NCI-H2081 treated with DMSO at 0.1 percent for 48 hours (cell line): ENCODE measurements at places on chromosomes 16 and 17.

- no peak for DNase-seq
Measured at GRCh38 chr16:4775005-4775404, 8.0 kb upstream of the ZNF500 start.

DNA sequence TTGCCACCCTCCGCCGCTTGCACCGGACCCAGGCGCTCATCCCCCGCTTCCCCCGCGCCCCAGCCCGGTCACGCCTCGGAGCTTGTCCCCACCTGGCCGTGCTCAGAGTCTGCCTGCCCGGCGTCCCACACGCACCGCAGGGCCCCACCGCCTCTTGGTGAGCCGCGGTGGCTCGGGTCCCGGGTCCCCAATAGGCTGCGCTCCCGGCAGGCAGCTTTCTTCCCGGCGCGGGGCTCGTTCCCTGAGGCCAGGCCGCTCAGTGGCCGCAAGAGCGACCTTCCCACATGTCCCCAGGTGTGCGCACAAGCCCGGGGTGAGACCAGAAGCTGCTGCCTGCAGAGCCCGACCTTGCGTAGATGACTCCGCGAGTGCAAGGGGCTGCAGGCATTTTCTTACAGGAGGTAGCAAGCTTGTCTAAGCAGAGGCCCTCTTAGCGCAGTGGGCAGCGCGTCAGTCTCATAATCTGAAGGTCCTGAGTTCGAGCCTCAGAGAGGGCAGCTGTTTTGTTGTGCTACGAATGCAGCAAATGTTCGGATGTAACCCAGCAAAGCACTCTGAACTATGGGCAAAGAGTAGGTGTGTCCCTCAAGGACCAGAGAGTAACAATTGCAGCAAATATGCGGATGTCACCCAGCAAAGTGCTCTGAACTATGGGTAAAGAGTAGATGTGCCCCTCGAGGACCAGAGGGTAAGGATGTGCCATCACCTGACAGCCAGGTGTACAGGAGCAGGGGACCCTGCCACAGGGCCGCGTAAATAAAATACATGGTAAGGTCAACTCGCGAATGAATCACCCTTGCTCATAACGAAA is 15.6 kb downstream of the TLE7 start:
- DNase-seq, result no peak

GRCh38 chr16:15757630-15758251 is 99.1 kb downstream of the MYH11 start:
- DNase-seq, result no peak

- DNase-seq, result no peak
Measured at GRCh38 chr17:53722407-53722806, 100.3 kb upstream of the KIF2B start.

- no peak for DNase-seq
Measured at GRCh38 chr17:81831957-81832607, 1.0 kb downstream of the MCRIP1 start.

DNA sequence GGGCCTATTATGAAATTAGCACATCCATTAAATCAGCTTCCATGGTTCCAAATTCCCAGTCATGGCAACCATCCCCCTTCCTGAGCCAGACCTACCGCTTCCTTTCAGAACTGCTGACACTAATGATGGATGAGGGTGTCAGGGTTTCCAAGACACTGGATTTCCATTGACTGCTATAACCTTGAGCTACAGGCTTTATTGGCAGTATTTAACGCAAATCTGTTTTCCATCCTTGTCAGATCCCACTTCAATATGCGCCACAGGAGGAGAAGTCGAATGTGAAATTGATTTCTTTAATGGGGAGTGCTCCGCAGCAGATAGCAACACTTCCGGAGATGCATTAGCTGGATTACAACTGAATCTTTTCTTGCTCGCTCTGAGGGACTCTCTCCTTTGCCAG is 197.1 kb downstream of the HS3ST4 start:
- DNase-seq, result no peak

GRCh38 chr17:41417576-41418015 is 6.8 kb downstream of the KRT37 start:
- no peak for DNase-seq

DNA sequence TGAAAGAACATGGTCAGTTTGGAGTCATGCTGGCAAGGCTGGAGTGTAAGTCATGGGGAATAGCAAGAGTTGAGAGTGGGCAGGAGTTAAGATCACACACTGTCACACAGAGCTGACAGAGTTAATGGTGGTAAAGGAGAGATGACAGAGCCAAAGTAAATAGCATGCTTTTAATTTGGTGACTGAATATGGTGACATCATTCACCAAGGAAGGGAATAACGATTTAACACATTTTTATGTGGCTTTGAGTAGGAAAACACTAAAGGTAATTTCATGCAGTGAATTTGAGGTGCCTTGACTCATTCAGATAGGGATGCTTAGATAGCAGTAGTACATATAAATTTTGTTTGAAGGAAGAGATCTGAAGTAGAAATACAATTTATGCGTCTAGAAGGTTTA is 42.1 kb downstream of the SYNRG start:
- no peak for DNase-seq

- no peak for DNase-seq
Measured at GRCh38 chr17:48060249-48060648, 12.1 kb downstream of the NFE2L1 start.

- no peak for DNase-seq
Measured at GRCh38 chr16:18959031-18959505, 24.7 kb upstream of the TMC7 start.

DNA sequence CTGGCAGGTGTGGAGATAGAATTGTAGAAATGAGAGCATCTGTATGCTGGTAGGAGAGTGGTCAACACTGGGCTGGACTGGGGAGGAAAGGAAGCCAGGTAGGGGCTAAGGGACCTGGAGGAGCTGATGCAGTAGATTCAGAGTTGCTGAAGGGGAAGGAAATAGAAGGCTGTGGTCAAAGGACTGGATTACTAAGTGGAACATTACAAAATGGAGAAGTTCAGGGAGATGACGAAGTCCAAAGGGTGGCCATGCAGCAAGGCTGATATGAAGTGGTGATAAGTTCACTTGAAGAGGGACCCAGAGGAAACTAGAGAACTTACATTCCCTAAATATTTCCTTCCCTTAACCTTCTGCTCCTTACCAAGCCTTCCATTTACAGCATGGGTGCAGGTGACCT is 8.6 kb upstream of the CCL2 start:
- no peak for DNase-seq

DNA sequence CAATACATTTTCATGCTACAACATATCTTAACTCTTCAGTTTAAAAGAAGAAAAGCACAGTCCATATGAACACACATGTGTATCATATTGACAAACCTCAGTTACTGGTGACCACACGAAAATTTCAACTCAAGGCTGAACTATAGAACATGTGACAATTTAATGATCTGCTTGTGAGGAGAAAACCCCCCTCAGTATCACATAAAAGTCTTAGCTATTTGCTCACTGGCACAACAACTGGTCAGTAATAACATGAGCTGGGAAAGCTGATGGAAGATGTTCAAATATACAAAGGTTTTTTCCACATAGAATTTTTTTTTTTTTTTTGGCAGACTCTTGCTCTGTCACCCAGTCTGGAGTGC is 19.5 kb downstream of the ZNF652 start:
- no peak for DNase-seq

DNA sequence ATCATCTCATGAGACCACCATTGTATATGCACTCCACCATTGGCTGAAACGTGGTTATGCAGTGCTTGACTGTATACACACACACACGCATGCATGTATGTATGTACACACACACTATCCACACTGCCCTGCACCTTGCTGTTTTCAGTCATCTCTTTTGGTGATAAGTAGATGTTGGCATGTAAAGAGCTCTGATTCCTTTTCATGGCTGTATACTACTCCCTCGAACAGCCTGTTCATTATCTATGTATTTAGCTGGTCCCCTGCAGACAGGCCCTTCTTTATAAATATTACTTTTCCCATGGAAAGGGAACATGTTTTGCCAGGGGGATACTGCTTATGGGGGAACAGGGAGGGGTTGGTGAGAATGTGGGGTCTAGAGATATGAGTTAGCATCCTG is 349.4 kb downstream of the FOXL1 start:
- no peak for DNase-seq

DNA sequence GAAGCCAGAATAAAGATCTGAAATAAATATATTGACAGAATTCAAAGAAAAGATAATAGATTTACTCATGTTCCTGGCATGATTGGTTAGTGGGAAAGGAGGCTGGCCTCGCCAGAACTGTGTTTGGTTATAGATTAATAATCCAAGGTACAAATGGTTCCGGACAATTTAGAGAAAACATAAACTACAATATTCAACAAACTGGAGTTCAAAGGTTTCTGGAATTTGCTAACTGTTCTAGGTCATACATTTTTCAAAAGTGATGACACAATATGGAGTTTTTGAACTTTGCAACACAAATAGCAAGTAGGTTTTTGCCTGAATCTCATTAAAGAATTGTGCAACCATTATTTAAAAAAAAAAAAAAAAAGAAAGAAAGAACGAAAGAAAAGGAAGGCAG is 251.7 kb upstream of the SALL1 start:
- DNase-seq, result no peak

- no peak for DNase-seq
Measured at GRCh38 chr16:14378131-14378551, 251.9 kb downstream of the PARN start.

DNA sequence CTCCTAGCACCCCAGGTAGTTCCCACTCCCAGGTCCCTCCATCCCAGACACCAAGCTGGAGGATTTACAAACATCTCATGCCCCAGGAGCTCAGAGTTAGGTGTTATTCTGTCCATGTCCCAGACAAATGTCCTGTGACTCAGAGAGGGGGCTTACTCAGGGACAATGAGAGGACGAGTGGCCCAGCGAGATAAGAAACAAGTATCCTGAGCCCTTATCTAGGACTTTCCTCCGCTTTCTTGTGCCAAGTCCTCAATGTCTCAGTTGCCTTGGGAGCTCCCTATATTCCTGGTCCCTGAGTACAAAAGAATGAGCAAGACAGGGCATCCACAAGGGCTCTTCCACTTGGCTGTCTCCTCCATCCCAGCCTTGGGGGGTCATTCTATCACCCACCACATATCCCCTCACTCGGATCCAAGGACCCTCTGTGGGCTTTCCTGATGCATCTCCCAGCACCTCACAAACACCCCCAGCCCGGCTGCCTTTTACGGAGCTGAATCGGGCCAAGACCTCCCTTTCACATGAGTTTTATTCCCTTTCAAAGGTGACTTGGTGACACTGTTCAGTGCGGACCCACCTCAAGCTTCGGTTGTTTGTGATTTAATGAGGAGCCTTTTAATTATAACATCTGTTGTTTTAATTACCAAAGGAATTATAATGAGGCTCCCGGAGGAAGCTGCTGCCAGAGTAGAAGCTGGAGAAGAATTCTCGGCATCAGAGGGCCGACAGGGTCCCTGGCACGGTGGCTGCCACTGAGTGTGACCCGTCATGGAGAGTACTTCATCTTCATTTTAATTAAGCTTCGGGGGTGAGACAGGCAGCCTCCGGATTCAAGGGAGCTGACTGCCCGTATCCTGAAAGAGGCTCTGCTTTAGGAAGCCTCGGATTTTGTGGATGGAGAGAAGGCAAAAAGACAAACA is 121.5 kb downstream of the WSCD1 start:
- DNase-seq, result no peak

DNA sequence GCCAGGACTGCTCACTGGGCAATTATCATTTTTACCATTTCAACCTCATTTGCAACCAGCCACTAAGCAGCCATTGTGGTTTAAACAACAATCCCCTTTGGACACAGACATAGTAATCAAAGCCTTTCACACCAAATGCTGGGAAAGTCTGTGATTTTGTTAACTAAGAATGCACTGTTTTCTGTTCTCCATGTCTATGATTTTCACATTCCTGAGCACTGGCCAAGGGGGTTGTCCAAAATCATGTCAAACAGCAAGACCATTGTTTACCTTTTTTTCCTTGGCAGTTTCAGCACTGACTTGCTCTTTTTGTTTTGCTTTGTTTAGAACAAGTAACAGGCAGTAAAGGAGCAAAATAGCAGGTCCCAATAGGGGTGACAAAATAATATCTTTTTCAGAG is 106.3 kb upstream of the SIAH1 start:
- DNase-seq, result no peak

DNA sequence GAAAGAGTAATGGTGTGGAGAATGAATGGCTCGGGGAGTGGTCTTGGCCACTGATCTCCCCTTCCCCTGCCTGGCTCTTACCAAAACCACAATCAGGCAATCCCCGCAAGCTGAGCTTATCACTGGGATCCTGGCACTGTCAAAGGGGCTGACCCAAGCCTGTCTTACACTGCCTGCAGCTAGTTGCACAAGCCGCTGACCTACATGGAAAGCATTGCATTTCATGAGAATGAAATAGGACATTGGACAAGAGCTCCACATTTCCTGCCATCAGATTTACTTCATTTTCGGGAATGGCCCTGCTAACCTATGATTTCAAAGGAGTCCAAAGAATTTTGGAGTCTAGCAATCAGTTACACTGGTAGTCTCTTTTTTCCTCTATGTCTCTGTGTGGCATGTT is 146.4 kb downstream of the PCTP start:
- no peak for DNase-seq

DNA sequence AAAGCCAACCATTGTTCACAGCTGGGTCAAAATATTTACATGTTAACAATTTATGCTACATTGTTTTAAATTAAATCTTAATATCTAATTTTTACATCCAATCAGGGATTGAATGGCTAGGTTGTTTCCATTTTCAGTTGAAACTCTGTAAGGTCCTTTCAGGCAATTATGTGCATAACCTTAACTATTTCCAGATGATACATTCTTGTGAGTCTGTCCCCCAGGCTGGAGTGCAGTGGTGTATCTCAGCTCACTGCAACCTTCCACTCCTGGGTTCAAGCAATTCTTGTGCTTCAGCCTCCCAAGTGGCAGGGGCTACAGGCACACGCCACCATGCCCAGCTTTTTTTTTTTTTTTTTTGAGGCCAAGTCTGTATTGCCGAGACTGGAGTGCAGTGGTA is 10.4 kb downstream of the CDC42EP4 start:
- no peak for DNase-seq

DNA sequence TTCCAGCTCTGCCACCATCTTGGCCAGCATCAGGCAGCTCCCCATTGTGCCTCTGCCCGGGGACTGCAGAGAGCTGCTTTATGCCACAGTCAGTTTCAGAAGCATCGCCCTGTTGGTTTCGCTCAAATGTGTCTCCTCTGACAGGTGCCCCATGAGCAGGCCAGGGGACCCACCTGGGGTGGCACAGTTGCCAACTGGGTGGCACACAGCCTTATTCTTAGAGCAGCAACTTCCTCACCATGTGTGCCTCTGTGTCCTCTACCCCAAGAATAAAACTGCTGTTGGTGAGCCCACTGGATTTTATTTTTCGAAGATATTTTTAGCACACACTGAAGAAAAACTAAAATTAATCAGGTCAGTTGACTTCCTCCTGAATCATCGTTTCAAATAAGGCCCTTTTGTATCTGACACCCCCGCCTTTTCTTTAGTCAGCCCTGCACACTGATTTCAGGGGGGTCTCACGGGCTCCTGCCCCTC is 44.9 kb upstream of the CACNG5 start:
- DNase-seq, result no peak
